Activated CD4-positive, alpha-beta T cell treated with anti-CD3 and anti-CD28 coated beads, Interleukin-2, amount 10 ng/mL, durations not matched to agents 24 days and 14 days (primary cell): ENCODE measurements at places on chromosomes 2 and 18. TPM values are rescaled to one million over a fixed set of nuclear protein-coding genes. Genes with fewer than 3 reads are reported as not detected.

Gene C2orf72
- 0.63 and 0.66 TPM in 2 replicates for total RNA-seq

Gene HOXD12
- total RNA-seq, result not detected in 2 replicates

Gene HNRNPLL
- total RNA-seq, result 75.8 and 80.3 TPM in 2 replicates

Gene TMEM237
- total RNA-seq, result 18.1 and 18.8 TPM in 2 replicates

DNA sequence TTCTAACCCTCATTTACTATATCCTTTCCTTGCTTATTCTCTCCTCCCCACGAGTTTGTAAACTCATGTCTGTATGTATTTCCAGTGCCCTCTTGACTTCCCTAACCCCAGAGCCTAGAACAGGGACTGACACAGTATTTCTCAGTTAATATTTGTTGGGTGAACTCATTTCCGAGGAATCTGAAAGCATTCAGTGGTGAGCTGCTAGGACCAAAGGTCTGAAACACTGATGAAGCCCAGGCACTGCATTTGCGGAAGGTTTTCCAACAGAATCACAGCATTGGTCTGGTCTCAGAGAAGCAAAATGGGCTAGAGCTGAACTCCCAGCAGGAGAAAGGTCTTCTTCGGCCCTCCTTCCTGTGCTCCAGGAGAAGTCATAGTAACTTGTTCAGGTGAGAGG is 56.8 kb downstream of the SOX11 start:
- no peaks in the 10 kb centered on the region for H3K4me1 ChIP-seq
- H3K4me3 ChIP-seq, result no peak overlapping the region
- no peak overlapping the region for H3K27ac ChIP-seq
- no peak for DNase-seq
- no peaks in the 10 kb centered on the region for H3K27me3 ChIP-seq
- no peaks in the 10 kb centered on the region for H3K36me3 ChIP-seq

GRCh38 chr18:29586210-29586609 is 1409.3 kb upstream of the CDH2 start:
- H3K4me1 ChIP-seq, result no peaks in the 10 kb centered on the region
- H3K4me3 ChIP-seq, result no peak overlapping the region
- no peak overlapping the region for H3K27ac ChIP-seq
- H3K36me3 ChIP-seq, result no peaks in the 10 kb centered on the region

- H3K4me3 ChIP-seq, result no peak overlapping the region
- no peaks in the 10 kb centered on the region for H3K4me1 ChIP-seq
- H3K36me3 ChIP-seq, result no peaks in the 10 kb centered on the region
Observed at GRCh38 chr2:77391119-77391518, 131.1 kb downstream of the LRRTM4 start.

DNA sequence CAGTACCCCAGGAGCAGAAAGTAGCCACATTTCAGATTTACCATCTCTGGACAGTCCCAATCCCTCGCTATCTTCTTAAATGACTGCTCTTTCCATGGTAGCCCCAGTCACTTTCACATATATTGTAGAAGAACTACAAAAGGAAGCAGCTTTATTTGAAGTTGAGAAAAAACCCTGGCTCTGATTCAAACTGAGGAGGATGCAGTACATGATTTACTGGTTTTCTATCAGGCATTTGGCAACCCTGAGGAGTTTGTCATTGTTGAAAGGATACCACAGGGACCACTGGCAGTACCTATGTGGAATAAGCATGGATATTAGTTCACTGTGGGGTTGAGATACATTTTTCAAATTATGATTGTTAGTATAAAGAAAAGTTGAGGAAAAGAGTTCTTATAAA is 640.9 kb upstream of the SETBP1 start:
- H3K27me3 ChIP-seq, result no peaks in the 10 kb centered on the region
- H3K36me3 ChIP-seq, result no peaks in the 10 kb centered on the region
- DNase-seq, result no peak
- H3K27ac ChIP-seq, result no peak overlapping the region
- no peaks in the 10 kb centered on the region for H3K4me1 ChIP-seq
- H3K4me3 ChIP-seq, result no peak overlapping the region

GRCh38 chr2:185859506-185859905 is 120.9 kb downstream of the FSIP2 start:
- H3K27me3 ChIP-seq, result no peaks in the 10 kb centered on the region
- no peak overlapping the region for H3K27ac ChIP-seq
- DNase-seq, result no peak
- H3K36me3 ChIP-seq, result no peaks in the 10 kb centered on the region

DNA sequence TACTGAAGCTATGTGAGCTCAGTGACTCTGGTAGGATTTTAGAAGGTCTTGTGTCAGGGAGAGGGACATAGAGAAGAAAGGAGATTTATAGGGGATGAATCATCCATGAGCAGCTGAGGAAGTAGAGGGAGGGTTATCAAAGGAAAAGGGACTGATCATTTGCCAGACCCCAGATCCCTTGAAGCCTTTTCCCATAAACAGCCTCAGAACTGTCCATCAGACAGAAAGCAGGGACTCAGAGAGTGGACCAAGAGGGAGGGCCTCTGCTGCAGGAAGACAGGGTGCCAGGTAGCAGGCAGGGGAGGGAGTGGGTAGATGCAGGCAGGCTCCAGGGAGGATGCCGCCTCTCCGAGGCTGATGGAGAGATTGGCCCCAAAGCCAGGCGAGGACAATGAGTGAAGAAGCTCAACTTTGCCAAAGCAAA is 133.9 kb downstream of the TNS1 start:
- H3K27ac ChIP-seq, result no peak overlapping the region
- H3K36me3 ChIP-seq, result no peaks in the 10 kb centered on the region
- no peaks in the 10 kb centered on the region for H3K27me3 ChIP-seq

GRCh38 chr18:48306838-48307237 is 102.3 kb downstream of the ZBTB7C start:
- H3K36me3 ChIP-seq, result no peaks in the 10 kb centered on the region
- H3K27me3 ChIP-seq, result peaks cover 14% of the 10 kb centered on the region
- no peak overlapping the region for H3K4me3 ChIP-seq
- H3K27ac ChIP-seq, result no peak overlapping the region
- no peaks in the 10 kb centered on the region for H3K4me1 ChIP-seq

DNA sequence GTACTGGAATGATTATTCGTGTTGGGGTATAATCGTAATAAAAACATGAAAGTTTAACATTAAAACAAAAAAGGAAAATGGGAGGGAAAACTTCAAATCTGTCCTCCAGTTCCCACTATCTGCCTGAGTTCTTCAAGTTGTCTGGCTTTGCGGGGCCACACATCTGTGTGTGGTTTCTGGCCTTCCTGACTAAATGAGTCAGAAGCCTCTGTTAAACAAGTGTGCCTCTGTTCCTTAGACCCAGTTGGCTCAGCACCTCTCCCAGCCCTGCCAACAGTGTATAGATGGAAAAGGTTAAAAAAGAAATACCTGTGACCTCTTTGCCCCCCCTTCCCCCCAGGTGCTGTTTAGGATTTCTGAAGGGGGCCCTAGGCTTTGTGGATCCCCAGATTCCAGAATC is 30.2 kb downstream of the XDH start:
- no peaks in the 10 kb centered on the region for H3K27me3 ChIP-seq
- no peak overlapping the region for H3K4me3 ChIP-seq
- no peak overlapping the region for H3K27ac ChIP-seq
- no peaks in the 10 kb centered on the region for H3K36me3 ChIP-seq

- peaks cover 2% of the 10 kb centered on the region for H3K4me1 ChIP-seq
- H3K36me3 ChIP-seq, result no peaks in the 10 kb centered on the region
- no peak overlapping the region for H3K27ac ChIP-seq
- H3K27me3 ChIP-seq, result peaks cover 37% of the 10 kb centered on the region
- no peak for DNase-seq
- no peak overlapping the region for H3K4me3 ChIP-seq
Observed at GRCh38 chr2:230893841-230894781, 29.4 kb downstream of the ITM2C start.
